IPS-NIHi11 (cell line): ENCODE measurements at places on chromosomes 16 and 17.

- DNase-seq = no peak
These were observed 97.8 kb downstream of the WDR59 start for GRCh38 chr16:74887084-74887483.

DNA sequence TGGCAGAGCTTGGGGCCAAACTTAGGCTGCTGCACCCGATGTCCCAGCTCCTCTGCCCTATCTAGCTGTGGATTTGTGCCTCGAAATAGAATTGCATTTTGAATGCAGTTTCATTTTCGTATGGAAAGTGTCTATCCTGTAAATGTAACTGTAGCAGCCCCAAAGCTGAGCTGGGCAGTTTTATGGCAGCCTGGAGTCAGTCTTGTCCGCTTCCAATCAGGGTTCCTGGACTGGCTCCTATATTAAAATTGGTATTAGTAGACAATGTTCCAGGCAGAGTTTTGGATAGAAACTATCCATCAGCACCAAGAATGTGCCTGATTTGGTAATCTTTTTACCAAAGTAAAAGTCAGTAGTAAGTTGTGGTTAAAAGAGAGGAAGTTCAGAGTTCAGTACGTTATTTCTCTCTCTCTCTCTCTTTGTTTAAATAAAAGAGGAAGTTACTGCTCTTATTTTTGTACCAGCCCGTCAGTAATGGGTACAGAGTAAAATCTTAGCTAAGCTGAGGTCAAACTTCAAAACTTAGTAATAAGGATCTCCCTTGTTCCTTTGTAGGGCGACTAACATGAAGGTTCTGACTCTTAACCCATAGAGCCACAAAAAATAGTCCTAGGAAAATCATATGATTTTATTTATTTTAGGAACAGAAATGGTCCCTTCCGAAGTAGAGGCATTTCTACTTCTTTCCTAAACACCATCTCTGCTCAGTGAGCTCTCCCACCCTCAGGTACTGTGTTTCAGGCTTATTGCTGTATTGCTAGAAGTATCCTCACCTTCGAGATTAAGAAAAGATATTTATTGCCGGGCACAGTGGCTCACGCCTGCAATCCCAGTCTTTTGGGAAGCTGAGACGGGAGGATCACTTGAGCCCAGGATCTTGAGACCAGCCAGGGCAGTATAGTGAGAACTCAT is 28.0 kb downstream of the PRKCB start:
- DNase-seq = no peak

DNA sequence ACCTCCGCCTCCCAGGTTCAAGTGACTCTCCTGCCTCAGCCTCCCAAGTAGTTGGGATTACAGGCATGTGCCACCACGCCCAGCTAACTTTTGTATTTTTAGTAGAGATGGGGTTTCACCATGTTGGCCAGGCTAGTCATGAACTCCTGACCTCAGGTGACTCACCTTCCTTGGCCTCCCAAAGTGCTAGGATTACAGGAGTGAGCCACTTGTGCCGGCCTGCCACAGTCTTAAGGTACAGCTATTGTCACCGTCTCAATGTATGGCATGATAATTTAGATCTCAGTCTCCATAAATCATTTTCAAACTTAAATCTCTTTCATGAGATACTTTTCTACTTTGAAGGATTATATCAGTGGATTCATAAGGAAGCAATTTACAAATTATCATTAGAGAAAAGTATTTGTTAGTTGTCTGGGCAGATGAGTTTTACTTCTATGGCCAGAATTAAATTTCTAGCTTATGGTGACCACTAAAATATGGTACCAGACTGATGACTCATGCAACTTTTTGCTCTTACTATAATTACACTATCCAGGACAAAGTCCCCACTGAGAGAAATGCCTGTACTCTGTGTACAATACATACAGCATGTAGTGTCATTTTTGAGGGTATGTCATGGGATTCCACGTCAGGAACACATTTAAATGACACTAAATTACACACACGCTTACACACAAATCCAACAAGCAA is 1230.3 kb upstream of the GOT2 start:
- DNase-seq = no peak

DNA sequence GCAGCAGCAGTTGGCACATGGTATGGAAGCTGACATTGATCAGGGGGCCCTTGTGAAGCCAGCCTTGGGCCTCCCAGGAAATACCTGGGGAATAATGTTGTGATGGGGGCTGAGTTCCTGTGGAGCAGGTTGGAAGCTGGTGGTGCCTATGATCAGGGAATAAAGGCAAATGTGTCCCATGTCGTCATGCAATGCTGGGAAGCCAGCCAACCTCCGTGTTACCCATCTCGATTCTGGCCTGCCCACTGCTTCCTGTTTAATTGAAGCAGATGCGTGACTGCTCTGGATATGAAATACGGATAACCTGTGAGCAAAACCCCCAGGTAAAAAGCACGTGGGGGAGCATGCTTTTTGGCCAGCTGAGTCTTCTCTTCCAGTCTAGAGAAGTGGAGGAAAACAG is 580.4 kb upstream of the HSBP1 start:
- DNase-seq = no peak

DNA sequence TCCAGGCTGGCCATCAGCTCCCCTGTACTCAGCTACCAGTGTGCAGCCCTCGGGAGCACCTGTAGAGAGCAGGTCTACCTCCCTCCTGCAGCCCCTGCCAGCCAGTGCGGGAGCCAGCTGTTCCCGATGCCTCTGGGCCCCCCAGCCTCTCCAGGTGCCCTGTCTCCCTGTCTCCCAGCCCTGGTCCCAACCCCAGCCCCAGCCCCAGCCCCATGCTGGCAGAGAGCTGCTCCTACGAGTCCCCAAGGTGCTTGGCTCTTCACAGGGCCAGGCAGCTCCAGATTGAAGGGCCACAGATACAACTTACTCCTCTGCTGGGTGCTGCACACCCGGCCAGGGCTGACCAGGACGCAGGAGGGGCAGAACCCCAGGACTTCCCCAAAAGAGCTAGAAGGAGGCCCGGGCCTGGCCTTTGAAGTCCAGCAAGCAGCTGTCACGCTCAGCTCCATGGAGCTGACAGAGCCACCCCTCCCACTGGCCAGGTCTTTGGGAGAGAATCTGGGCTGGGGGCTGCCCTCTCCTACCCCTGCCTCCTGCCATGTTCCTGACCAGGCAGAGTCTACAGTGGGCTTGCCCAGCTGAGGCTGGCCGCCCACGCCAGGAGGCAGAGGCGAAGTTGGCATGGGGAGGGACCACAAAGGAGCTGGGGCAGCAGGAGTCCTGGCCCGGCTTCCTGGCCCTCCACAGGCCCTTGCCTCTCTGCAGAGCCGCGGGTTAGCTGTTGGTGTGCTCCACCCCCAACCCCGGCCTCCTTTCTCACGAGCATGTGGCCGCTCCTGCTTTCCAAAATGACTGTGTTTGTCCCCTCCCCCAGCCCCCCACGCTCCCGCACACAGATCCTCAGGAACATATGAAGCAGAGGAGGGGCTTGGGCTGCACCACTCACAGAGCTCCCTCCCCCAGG is 9.5 kb upstream of the ADAM11 start:
- DNase-seq = peak; percentile 16

DNA sequence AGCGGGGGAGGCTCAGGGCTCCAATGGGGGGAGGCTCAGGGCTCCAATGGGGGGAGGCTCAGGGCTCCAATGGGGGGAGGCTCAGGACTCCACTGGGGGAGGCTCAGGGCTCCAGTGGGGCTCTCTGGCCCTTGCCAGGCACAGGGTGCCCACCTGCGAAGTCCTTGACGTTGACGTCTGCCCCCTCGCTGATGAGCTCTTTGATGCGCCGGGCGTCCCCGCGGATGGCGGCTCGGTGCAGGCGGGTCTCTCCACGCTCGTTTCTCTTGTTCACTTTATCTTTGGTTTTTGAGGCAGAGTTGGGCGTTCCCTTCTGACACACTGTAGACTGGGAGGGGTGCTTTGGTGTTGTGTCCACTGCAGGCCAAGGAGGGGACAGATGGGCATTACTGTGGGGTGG is 73.0 kb downstream of the ZNF778 start:
- DNase-seq = no peak

DNA sequence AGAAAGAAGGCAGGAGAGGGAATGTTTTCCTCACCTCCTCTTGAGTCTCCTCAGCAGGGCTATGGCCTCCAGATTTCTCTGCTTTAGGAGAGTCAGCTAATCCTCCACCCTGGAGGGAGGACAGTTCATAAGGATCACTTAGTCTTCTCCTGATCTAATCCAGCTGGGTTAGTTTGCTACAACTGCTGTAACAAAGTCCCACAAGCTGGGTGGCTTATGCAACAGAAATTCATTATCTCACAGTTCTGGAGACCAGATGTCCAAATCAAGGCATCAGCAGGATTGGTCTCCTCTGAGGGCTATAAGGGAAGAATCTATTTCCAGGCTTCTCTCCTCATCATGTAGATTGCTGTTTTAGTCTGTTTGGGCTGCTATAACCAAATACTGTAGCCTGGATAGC is 40.6 kb upstream of the XYLT1 start:
- no peak for DNase-seq

GRCh38 chr17:46832331-46832821 is 13.9 kb upstream of the WNT3 start:
- DNase-seq = peak; percentile 72

GRCh38 chr17:75173526-75173925 is 9.2 kb downstream of the SUMO2 start:
- no peak for DNase-seq

DNA sequence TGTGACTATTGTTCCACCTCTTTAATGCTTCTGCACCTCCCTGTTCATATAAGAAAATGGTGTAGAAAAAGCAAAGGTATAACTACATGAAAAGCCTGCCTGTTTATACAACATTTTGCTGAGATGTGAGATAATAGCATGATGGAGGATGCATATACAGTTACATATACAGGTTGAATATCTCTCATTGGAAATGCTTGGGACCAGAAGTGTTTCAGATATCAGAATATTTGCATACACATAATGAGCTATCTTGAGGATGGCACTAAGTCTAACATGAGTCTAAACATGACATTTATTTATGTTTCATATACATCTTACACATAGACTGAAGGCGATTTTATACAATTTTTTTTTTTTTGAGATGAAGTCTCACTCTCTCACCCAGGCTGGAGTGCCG is 5.7 kb upstream of the WSB1 start:
- DNase-seq = no peak

DNA sequence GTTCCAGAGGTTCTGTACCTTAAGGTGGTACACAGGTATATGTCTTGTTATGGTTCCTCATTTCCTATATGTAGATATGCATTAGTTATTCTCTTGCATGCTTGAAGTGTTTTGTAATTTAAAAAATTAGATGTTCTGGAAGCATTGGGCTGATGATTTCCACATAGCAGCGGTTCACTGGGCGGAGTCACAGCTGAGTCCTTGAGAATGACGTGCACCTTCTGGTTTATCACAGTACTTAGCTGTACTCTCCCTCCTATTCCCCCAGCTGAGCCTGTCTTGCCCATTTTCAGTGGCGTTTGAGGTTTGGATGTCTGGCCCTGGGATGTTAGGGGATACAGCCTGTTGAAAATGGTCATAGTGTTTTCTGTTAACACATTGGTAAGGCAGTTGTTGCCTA is 327.1 kb downstream of the SNX29 start:
- DNase-seq = no peak

GRCh38 chr16:68397710-68398201 is 50.6 kb downstream of the SMPD3 start:
- DNase-seq = no peak

DNA sequence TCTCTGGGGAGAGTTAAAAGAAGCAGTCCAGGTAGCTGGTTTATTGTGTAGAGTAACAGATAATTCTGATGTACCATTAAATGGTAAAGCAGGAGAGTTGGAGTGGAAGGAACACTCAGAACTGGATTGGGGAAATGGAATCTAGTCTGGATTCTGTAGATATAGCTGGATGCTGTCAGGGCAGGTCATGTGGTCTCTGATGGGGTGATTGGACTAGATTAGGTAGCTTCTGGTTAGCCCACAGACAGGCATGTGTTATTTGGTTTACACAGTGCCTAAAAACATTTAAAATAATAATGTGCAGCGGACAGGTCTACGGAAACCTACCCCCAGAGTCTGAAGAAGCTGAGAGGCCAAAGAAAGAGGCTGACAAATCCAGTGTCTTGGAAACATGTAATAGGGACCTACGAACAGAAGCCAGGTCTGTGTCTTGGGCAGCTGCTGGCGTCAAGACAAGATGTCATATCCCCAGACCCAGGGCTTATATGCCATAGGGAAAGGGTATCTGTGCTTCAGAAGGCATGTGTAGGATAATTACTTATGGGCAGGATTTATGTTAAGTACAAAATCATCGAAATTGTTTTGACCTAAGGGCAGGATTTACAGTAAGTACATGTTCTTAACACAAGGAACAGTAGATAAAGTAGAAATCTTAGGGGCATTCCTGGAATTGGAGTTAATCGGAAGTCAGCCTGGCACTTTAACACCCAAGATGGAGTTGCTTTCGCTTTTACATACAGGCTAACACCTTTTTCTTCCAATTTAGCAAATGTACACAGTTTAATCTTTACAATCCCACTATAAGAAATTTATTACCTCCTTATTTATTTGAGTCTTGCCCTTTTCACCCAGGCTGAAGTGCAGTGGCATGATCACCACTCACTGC is 12.4 kb downstream of the LUC7L3 start:
- DNase-seq = no peak

DNA sequence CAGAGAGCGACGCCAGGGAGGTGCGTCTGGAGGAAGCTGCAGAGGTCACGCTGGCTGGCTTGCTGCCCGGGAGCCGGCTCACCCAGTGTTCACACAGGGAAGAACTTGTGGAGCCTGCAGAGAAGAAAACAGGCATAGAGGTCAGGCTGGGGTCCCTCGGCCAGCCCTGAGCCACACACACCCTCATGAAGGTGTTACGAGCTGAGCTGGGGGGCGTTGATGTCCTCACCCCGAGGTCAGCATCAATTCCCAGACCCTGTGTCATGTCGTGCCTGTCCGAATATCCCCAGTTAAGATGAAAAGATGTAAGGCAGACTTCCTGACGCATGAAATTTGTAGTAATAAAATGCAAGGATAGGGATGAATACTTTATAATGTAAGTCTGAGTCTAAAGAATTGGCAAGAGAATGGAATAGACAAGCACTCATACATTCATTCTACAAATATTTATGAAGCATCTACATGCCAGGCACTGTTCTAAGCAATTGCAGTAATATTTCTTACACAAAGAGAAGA is 77.1 kb downstream of the USP31 start:
- no peak for DNase-seq

DNA sequence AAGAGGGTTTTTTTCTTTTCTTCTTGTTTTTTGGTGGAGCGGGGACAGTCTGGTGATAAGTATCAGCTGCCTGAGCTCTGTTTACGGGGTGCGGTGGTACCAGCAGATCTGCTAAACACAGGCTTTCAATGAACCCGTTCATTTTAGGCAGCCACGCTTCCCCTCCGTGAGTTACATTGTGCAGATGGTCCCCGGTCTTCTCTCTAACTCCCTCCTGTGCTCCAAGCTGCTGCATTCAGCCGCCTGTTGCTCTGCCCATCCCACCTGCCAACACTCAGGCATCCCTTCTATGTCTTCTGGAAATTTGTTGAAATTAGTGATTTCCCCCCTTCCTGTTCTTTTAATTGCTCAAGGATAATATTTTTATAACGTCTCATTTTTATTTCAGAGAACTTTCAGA is 82.1 kb upstream of the ELAC2 start:
- no peak for DNase-seq
